ENCODE measurements at places on chromosomes 2 and 18.

DNA sequence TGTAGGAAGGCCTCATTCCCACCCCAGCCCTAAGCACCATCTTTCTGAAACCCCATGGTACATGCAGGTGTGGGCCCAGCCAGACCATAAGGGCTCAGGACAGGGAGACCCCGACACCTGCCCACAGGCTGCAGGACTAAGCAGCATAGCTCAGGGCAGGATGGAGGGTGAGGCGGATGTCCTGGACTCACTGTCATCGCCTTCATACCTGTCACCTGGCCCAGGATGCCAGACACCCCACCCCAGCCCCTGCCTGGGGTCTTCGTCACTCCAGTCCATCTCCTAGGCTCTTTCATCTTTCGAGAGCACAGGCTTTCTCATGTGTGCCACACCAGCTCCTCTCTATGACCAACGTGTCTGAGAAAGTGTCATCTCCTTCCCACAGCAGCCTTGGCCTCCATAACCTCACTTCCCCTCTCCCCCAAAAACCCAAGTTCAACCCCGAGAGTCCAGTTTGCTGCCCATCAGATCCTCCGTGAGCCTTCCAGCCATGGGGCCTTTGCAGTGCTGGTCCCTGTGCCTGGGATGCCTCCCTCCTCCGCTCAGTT lies 71.5 kb downstream of the EMX1 start:
- DNase-seq = no peak

DNA sequence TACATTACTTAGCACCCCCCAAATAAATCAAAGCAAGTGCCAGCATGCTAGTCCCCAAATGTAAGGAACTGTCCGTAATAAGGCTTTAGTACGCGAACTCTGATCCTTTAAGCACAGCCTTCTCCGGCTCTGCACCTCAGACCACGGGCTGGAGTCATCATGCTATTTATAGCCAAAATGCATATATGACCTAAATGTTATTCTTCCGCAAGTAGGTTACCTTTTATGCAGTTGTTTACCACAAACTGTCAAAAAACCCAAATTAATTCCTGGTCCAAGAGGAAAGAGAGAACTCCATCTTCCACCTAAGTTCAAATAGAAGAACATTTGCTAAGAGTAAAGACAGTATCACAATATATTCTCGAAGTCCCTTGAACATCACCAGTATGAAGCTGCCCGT lies 42.7 kb downstream of the ZNF516 start:
- no peak for DNase-seq

GRCh38 chr2:151189125-151189524 lies 72.5 kb downstream of the RBM43 start:
- no peak for DNase-seq

DNA sequence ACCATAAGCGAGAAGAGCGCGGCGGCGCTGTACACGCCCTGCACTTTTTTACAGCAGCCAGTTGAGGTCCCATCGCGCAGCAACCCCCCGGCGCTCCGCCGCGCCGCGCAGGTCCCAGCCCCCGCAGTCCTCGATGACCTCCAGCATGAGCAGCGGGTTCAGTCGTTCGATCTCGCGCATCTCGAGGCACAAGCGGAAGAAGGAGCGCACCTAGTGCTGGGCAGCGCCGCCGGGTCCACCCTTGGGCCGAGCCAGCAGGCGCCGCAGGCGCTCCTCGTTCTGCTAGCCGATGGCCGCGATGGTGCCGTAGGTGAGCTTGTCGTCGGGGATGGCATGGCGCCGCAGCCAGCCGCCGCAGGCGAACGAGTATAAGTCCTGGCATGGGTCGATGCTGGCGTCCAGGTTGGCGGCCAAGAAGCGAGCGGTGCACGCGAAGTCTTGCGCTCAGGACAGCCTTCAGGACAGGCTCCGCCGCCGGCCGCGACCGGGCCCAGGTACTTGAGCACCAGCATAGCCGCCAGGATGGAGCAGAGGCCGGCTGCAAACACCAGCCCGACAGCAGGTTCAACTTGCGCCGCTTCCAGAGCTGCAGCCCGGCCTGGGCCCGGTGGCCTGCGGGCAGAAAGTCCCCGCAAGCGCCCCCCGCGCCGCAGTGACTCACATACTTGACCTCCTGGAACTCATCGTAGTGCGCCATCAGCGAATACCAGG lies 8.3 kb downstream of the ALPP start:
- DNase-seq = no peak

DNA sequence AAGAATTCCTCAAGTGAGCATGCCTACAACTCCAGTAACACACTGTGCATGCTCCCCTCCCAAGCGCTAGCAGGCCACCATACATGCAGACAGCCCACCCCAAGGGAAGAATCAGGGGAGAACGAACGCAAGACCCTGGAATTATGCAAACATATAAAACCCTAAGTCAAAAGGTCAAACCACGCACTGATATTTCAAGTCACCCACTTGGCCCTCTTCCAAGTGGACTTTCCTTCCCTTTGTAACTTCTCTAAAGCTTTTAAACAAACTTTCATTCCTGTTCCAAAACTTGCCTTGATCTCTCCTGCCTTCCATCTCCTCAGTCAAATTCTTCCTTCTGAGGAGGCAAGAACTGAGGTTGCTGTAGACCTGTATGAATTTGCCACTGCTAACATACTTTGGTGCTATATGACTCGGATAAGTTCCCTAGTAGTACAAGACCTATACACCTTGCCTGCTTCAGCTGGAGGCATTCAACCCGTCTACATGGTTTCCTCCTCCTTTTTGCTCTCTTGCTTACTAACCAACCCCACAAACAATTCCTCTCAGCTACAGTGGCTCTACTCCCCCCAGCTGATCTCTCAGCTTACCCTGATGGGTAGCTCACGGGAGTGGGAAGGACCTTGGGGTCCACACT lies 11.1 kb upstream of the RPIA start:
- no peak for DNase-seq

GRCh38 chr18:55579501-55580270 lies 8.3 kb downstream of the TCF4 start:
- no peak for DNase-seq

GRCh38 chr2:128347701-128348539 lies 29.3 kb upstream of the HS6ST1 start:
- peak; percentile 80 for DNase-seq

DNA sequence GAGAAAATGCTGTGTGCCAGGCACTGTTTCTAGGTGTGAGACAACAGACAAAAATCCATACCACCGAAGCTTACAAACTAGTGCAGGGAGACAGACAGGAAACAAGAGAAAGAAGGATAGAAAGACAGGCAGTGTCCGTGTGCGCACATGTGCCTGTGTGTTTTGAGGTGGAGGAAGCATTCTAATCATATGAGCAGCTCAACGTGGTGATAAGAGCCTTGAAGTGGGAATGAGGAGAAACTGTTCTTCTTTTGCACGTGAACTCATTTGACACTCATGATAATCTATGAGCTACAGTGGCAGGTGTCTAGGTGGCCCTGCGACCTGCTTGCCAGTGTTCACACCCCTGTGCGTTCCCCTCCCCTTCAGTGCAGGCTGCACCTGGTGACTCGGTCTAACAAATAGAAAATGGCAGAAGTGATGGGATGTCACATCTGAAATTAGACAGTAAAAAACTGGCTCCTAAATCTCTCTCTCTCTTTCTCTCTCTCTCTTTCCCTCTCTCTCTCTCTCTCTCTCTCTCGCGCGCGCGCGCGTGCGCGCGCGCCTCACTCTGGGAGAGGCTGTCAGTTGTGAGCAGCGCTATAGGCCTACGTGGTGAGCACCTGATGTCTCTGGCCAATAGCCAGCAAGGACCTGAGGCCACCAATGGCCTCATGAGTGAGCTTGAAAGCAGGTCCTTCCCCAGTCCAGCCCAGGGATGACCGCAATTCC lies 74.8 kb downstream of the EN1 start:
- DNase-seq = no peak

GRCh38 chr2:190837420-190837819 lies 43.2 kb upstream of the GLS start:
- DNase-seq = peak; percentile 20

GRCh38 chr2:152523091-152523490 lies 188.1 kb downstream of the FMNL2 start:
- DNase-seq = no peak

DNA sequence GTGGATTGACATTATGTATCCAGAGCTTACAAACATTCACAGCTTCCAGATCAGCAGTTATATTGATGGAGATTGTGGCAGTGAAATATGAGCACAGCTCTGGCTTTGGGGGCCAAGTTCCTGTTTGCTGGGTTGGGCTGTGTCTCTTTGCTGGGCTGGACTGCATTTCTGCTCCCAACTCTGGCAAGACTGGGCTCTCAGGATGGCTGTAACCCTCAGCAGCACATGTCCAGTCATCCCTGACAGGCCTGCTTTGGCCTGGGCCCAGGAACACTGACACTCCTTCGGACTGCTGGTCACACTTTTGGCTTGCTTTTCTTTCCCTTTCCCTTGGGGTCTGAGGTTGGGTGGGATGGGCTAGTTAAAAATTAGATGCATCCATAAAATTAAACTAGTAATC lies 17.9 kb upstream of the VPS4B start:
- DNase-seq = no peak

DNA sequence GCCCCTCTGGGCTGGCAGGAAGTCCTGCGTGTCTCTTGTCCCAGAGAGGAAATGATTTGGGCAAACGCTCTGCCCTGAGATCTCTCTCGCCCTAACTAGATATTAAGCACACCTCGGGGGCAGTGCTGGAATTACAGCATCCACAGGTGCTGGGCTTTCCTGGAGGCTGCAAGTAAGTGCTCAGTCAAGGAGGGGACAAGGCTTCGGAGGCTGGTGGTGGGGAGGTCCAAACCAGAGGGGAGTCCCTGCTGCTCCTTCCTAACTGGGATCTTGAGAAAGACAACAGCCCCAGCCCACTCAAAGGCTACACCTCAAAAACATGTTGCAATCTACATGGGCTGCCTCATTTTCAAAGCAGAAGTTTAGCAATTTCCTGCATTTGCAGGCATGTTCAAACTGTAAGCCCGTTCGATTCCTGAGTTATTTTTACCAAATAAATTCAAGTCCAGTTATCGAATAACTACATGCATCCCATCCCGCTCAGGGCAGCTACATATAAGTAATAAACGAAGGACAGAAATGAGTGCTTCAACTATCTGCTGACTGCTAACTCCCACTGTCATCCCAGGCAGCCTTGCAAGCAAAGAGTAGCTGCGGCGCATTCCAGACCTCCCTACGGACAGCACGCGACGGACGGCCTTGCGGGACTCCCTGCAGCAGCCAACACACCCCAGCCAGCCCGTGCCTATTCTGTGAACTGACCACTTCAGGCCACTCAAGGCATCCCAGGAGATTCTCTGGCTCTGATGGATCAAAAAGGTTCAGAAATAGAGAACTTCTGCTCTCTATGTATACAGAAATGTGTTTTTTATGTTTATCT lies 27.5 kb downstream of the ZNF516 start:
- DNase-seq = no peak

GRCh38 chr2:74511104-74511989 lies 2.9 kb upstream of the TLX2 start:
- no peak for DNase-seq

DNA sequence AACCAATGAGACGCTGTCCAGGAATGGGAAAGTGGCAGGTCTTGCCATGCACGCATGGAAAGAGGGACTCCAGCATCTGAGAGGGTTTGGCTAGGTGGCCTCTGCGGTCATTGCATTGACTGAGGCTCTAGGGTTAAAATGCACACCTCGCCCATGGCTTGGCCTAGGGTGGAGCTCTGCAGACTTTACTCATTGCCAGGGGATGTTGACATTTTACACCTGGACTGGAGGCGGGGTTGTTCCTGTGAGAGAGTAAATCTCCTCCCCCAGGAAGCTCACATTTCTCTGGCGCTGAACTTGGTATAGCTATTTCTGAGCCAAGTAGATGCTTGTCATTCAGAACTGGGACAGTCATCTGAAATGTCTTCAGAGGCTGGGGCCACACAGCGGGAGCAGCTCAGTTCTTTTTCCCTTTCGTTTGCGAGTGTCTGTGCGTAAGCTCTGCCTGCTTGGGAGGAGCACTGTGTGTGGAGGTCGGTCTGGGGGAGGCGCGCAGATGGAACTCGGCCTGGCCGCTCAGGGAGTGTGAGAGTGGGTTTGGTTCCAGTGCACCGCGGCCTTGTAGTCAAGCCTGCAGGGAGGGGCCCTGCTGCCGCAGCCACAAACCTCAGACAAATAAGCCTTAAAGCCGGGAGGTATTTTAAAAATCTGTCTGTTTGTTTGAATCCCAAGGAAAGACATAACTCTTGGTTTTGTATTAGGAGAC lies 76.5 kb downstream of the LPIN1 start:
- no peak for DNase-seq

DNA sequence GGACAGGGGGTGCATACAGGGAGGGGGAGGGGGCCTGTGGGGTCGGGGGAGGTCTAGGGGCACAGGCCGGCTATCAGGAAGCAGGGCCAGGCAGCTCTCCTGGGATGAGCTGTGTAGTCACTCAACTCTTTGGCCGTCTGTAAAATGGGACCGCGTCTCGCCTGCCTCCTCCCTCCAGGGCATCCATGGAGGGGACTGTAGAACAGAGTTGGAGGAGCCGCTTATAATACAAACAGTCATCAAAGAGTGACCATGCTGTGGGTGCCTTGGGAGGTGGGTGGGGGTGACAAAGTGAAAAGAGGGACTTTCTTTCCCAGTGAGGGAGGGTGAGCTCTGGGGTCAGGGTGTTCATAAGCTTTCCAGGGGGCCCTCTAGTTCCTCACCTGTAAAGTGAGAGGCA lies 169.6 kb upstream of the HAAO start:
- no peak for DNase-seq

- no peak for DNase-seq
Measured at GRCh38 chr2:41701231-41701630, 346.6 kb upstream of the PKDCC start.

- no peak for DNase-seq
Measured at GRCh38 chr2:160878618-160879017, 281.6 kb upstream of the TANK start.

- no peak for DNase-seq
Measured at GRCh38 chr2:41965909-41966295, 81.9 kb upstream of the PKDCC start.

- no peak for DNase-seq
Measured at GRCh38 chr2:160596441-160596840, 102.8 kb upstream of the RBMS1 start.

- no peak for DNase-seq
Measured at GRCh38 chr2:160652236-160652635, 158.6 kb upstream of the RBMS1 start.

GRCh38 chr18:33805592-33805991 lies 227.6 kb downstream of the ASXL3 start:
- DNase-seq = no peak

GRCh38 chr2:85783796-85784195 lies 30.0 kb downstream of the ATOH8 start:
- no peak for DNase-seq

DNA sequence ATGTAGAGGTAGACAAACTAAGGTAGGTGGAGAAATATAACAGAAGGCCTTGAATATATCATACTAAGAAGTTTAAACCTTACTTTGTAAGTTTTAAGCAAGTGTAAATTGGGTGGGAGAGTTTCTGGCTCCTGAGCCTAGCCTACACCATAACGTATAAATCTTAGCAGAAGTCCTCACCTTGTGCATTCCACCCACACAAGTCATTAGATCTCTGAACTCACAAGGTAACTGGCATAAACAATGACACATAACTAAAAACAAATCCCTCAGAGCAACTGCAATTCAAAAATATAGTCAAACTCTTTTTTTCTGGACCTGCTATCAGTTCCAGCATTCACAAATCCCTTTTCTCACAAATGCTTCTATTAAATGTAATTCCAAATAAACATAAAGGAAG lies 9.4 kb downstream of the REV1 start:
- no peak for DNase-seq

GRCh38 chr2:106536490-106536889 lies 49.3 kb downstream of the CD8B2 start:
- DNase-seq = no peak

Data from NCI-H446 (cell line).